ENCODE measurements at places on chromosomes 6 and 20. TPM values are rescaled to one million over a fixed set of nuclear protein-coding genes. Genes with fewer than 3 reads are reported as not detected.

MCM8 gene
- 5.4 TPM for total RNA-seq

MCHR2 gene
- not detected for total RNA-seq

TRIM15 gene
- total RNA-seq: not detected

CST7 gene
- not detected for total RNA-seq

MMS22L gene
- 18.8 TPM for total RNA-seq

MUC22 gene
- not detected for total RNA-seq

ZBTB24 gene
- total RNA-seq: 10.9 TPM

CALHM5 gene
- 3.1 TPM for total RNA-seq

GPX5 gene
- not detected for total RNA-seq

SIRPG gene
- not detected for total RNA-seq

CEP162 gene
- total RNA-seq: 22.2 TPM

ASF1A gene
- total RNA-seq: 20.9 TPM

TNNC2 gene
- total RNA-seq: 1.4 TPM

CASS4 gene
- total RNA-seq: 0.11 TPM

SEL1L2 gene
- not detected for total RNA-seq

SLC26A8 gene
- total RNA-seq: not detected

SLC2A10 gene
- 38.8 TPM for total RNA-seq

PERP gene
- total RNA-seq: 28.5 TPM

SCRT2 gene
- total RNA-seq: not detected

TFB1M gene
- 13.7 TPM for total RNA-seq

MARCKS gene
- 169 TPM for total RNA-seq

NRN1 gene
- total RNA-seq: 142 TPM

ADGB gene
- total RNA-seq: not detected

DCDC2 gene
- total RNA-seq: not detected

NKX2-2 gene
- not detected for total RNA-seq

RIMS4 gene
- 0.13 TPM for total RNA-seq

DLK2 gene
- not detected for total RNA-seq

TAGAP gene
- total RNA-seq: 0.11 TPM

DNAH8 gene
- total RNA-seq: under 0.01 TPM

ARMC2 gene
- 2.8 TPM for total RNA-seq

SYCP2L gene
- 0.43 TPM for total RNA-seq

PHACTR1 gene
- total RNA-seq: 12.2 TPM

ADGRF4 gene
- not detected for total RNA-seq

HLA-G gene
- 0.13 TPM for total RNA-seq

NSFL1C gene
- 36.2 TPM for total RNA-seq

RBM24 gene
- total RNA-seq: 0.39 TPM
